ENCODE measurements at places on chromosomes 12 and 14.
A peak's percentile ranks its signal among the peaks of the same experiment; 100 is the strongest.

DNA sequence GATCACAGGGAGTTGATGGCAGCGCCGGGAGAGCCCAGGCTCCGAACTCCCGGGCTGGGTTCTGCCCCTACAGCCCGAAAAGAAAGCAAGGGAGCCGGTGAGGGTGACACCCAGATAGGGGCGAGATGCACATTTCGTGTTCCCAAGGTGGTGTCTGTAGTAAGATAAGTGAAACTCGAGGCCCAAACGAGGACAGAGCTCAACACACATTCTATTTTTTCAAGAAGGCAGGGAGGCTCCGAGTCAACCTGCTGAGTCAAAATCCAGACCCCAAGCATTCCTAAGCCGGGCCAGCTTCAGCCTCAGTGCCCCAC, 24.2 kb upstream of the YY1 start:
- DNase-seq: no peak

- no peak for DNase-seq
These were observed 19.4 kb downstream of the AEBP2 start for GRCh38 chr12:19458733-19459132.

- DNase-seq: no peak
These were observed 24.6 kb downstream of the TMEM19 start for GRCh38 chr12:71710276-71711125.

GRCh38 chr14:87111741-87112140, 881.2 kb downstream of the GALC start:
- DNase-seq: no peak

DNA sequence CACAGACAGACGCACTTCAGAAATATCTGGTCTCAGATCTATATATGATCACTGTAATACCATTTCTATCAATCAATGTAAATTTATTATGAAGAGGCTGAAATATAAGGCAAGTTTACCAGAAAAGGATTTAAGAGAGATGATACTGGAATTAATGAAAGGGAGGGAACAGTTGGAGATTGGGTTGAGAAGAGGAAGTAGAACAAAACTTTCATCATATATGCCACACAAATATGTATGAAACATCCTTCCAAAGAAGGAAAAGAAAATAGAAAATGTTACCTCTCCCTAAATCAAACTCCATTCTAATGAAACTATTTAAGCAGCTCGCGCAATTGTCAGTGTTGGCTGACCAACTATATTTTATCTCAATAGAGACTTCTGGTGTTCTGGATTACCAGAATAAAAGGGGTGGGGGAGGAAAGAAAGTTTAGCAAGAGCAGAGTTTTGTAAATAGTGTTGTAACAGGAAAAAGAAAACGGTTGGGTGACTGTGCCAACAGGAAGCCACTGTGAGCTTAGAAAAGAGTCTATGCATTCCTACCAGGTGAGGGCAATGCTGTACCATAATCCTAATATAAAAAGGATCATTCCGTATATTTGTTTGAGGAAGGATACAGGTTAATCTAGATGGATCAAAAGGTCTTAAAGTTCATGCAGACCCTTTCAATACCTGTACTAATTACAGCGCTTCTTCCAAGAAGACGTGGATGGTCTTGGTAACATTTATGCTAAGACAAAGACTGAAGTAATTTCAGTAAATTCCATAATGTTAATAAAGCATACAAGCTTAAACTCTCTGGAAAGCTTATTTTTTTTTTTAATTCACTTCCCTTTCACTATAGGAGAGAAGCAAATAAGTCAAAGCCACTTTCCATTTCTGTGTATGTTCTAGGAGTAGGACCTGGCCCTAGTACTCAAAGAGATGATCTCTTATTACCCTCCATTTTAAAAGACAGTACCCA, 14.5 kb upstream of the LLPH start:
- DNase-seq: peak; percentile 26

GRCh38 chr14:104515811-104516780, 63.5 kb upstream of the C14orf180 start:
- no peak for DNase-seq

- DNase-seq: no peak
These were observed 42.1 kb upstream of the KCNH3 start for GRCh38 chr12:49496417-49497360.

GRCh38 chr14:54610051-54610977, 43.4 kb downstream of the SAMD4A start:
- DNase-seq: peak; percentile 3

DNA sequence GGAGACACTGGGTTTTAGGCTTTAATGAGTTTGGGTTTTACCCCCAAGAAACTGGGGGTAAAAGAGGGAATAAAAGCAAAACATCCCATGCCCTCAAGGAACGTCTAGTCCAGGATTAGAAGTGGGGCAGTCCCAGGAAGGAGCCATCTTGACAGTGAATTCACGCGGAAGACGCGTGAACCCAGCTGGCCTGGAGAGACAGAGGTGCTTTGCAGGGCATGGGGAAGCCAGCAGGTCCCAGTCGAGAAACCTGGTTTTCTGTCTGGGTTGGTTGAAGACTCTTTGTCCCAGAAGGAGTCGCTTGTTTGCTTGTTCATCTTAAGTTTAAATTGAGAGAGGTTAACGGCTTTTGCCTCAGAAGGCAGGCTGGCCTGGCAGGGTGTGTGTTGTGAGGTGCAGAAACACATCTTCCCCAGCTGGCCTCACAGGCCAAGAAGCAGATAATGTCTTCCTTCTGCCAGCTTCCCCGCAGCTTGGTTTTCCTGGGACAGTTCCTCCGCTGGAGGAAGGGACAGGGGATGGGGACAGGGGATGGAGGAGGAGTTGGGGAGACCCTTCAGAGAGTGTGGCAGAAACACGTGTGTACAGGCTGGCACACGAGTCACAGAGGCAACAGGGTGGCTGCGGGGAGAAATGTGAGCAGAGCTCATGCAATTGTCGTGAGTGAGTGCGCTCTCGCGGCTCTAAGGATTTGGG, 18.5 kb upstream of the CD9 start:
- DNase-seq: no peak

- no peak for DNase-seq
These were observed 216.5 kb downstream of the SLC38A4 start for GRCh38 chr12:46609273-46609623.

- no peak for DNase-seq
These were observed 184.8 kb upstream of the NTF3 start for GRCh38 chr12:5247144-5247543.

DNA sequence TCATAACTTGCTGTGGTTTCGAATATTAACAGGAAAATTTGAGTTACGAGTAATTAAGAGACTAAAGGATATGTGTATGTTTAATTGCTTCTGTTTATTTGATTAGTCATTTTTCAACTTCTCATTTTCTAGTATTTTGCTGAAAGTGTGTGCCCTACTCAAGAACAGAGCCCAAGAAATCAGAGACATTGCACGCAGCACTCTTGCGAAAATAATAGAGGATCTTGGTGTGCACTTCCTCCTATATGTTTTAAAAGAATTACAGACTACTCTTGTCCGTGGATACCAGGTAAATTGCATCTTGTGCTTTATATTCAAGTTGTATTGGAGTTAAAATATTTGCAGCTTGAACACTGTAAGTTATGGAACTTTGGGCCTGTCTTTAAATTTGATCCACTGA, 50.8 kb downstream of the ARL1 start:
- DNase-seq: no peak

GRCh38 chr14:98236314-98236713, 1035.7 kb downstream of the BCL11B start:
- no peak for DNase-seq

DNA sequence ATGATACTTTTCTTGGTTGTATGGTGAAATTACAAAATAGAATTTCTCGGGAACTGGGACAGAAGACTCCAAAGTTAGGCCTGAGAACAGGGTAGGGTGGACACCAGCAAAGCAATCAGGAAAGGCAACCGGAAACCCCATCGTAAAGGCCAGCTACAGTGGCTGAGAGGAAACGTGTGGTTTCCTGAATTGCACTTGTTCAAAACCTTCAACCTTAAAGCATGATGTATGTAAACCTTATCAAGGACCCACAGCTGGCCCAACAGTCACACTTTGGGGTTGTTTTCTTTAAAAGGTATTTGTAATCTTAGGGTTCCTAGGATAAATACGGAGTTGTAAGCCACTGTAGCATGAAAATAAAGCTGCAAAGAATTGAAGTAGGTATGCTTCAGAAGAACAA, 2.2 kb upstream of the PTGDR start:
- no peak for DNase-seq

DNA sequence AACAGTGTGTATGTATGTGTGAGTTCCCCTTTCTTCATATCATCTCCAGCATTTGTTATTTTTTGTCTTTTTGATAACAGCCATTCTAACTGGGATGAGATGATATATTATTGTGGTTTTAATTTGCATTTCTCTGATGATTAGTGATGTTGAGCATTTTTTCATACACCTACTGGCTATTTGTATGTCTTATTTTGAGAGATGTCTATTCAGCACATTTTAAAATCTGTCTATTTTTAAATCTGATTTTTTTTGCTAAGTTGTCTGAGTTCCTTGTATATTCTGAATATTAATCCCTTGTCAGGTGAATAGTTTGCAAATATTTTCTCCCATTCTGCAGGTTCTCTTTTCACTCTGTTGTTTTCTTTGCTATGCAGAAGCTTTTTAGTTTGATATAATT, 469.1 kb downstream of the FUT8 start:
- DNase-seq: no peak

GRCh38 chr14:71932229-71932981, at the start of gene RGS6:
TSS of gene RGS6 (plus strand) at chr14:71932429.
- DNase-seq: no peak

- no peak for DNase-seq
These were observed 47.1 kb upstream of the GZMB start for GRCh38 chr14:24681056-24681455.

DNA sequence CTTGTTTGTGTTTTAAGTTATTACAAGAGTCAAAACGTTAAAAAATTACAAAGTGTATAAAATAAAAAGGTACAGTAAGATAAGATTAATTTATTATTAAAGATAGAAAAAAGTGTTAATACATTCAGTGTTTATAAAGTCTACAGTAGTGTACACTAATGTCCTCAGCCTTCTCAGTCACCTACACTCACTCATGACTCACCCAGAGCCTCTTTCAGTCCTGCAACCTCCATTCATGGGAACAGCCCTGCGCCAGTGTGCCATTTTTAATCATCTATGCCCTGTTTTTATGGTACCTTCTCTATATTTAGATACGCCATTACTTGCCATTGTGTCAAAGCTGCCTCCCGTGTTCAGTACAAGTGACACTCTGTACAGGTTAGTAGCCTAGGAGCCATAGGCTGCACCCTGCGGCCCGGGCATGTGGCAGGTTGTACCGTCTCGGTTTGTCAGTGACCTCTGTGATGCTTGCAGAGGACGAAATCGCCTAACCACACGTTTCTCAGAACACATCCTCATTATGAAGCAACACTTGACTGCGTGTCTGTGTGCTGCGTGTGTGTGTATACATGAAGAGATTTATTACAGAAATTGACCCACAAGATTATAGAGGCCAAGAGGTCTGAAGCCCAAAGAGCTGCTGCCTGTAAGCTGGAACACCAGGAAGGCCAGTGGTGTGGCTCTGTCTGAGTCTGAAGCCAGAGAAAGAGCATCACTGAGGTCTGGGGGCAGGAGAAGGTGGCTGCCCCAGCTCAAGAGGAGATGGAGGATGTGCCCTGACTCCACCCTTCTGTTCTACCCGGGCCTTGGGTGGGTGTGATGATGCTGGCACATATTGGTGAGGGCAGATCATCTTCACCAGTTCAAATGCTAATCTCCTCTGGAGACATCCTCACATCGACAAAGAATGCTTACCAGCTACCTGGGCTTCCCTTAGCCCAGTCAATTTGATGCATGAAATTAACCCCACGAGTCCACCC, 116.6 kb upstream of the C14orf180 start:
- DNase-seq: no peak

- DNase-seq: no peak
These were observed 384.5 kb upstream of the DDHD1 start for GRCh38 chr14:53537422-53538315.

DNA sequence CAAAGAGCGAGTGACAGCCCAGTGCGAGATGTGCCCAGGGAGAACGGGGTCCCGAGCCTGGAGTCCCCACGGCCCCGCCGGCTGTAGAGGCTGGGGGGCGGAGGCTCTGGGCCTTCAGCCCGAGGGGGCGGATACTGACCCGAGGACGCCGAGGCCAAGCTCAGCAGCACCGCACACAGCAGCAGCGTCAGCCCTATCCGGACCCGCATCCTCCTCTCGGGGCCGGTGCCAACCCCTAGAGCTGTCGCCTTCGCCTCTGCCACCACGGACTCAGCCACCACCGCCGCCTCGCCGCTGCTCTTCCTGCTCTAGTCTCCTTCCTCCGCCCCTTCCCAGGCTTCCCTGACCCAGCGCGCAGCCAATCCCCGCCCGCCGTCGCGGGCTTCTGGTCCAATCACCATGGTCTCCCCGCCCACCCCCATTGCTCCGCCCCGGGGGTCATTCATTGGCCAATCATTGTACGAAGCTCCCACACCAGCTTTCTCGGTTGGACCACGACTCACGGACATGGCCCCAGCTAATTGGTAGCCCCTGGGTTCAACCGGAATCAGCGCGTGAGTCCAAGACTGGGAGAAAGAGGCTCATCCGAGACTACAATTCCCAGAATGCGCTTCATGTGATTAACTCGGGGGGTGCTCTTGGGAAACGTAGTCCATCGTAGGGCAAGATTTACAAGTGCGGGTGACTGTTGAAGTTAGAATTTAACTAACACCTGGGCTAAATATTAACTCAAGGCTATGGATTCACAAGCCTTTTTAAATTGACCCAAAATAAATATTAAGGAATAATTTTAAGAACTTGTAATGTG, at the start of gene SEL1L:
SEL1L (minus strand) TSS at position 318 of the 808 bp plus-strand sequence; CDS start at position 209, 109 bp downstream.
- DNase-seq: peak; percentile 99

- no peak for DNase-seq
These were observed 559 bp upstream of the LMBR1L start for GRCh38 chr12:49111206-49111605.

DNA sequence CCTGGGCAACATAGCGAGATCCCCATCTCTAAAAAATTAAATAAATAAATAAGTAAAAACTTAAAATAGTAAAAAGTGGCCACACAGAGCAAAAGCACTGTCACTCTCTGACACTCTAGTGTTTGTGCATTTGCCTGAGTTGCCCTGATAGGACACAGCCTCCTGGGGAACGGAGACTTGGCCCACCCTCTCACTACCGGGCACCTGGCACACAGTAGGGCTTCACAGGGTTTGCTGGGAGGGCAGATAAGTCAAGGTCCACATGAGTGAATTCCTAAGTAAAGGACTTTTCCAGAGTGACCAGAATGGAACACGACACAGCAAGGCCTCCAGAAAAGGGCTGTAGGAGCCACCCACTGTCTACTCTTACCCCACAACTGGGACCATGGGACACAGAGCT, 54.3 kb downstream of the SCARB1 start:
- DNase-seq: no peak
